Motor neuron (in vitro differentiated cells): ENCODE measurements at places on chromosomes 3 and 15.

DNA sequence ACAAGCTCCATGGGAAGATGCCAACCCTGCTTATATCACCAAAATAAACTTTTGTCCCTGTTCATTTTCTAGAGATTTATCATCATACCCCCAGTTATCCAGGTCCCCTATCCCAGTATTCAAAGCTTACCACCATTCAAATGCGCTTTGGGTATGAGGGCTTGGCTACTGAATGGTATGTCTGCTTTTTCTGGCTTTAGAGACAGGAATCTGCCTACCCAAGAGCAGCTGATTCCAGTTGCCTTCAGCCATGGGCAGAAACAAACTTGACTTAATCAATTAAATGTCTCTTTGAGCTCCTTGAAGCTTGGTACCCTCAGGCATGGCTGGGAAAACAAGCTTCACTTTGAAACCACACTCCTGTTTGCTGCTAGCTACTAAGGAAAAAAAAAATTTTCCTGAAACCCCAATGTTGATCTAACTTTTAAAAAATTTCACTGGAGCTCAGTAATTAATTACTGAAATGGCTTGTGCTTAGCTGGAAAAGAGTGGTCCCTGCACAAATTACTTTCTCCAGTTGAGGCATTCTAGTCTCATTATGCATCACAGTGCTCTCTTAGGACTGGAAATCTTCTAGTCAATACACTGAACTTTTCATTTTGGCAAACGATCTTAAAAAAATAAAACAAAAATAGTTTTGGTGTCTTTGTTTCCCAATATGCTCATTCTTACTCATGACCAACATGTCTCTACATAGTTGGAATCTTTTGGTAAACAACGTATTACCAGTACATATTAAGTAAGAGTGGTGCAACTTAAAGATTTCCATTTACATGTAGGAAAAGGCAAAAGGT is 242.8 kb downstream of the DTWD1 start:
- ATAC-seq: no peak

GRCh38 chr3:139113231-139113992 is 68.7 kb upstream of the PRR23C start:
- peak; percentile 58 for ATAC-seq

- ATAC-seq: no peak
These were observed 11.3 kb downstream of the CGNL1 start for GRCh38 chr15:57387564-57388076.

- no peak for ATAC-seq
These were observed 143.5 kb downstream of the GSK3B start for GRCh38 chr3:119950666-119951325.

DNA sequence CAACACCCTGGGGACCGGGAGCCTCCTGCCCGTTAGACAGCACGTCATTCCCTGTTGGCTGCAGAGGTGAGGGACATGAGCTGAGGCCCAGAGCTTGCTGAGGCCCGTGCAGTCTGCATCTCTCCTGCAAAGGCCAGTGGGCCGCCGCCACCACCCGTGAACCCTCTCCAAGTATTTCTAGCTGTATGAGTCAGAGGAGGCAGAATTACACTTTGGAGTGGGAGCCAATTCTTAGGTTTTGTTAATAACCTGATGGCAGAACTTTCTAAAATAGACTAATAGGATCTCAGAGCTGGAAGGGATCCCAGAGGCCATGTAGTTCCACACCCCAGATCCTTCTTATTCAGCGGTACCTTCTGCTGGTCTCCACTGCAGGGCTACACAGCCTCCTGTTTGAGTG is 335.2 kb upstream of the CTDSPL start:
- no peak for ATAC-seq

DNA sequence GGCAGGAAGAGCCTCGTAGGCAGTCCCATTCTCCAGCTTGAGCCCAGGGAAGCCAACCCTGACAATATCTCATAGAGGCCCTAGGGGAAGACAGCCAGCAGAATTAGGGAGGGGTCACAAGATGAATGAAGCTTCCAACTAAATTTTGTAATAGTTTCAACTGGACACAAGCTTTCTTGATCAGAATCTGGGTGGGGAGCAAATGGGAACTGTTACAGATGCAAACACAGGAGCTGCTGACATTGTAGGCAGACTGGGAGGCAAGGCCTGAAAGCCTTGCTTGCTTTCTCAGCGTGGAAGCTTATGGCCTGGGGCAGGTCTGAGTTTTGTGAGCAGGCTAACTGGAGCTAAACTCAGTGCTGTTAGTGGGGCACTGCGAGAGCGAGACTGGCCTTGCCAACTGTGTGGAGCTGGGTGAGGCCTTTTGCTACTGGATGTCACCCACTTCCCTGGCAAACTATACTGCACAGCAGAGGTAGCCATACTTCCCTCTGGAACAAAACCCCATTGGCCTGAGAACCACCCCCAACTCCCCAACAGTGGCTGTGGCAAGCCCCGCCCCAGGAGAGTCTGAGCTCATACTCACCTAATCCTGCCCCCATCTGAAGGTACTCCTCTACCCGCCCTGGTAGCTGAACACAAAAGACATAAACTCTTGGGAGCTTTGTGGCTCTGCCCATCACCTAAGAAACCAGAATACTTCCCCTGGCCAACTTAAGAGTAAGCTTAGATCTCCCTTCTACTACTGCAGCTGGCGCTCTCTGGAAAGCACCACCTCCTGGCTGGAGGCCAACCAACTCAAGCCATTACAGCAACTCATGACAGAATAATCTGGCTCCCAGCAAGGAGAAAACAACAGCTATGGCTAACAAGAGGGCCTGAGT is 42.9 kb downstream of the CFAP20DC start:
- ATAC-seq: peak; percentile 34

- ATAC-seq: no peak
These were observed 94.7 kb upstream of the SLC7A14 start for GRCh38 chr3:170680593-170680992.

- no peak for ATAC-seq
These were observed 244.5 kb downstream of the RBMS3 start for GRCh38 chr3:29525254-29525881.

DNA sequence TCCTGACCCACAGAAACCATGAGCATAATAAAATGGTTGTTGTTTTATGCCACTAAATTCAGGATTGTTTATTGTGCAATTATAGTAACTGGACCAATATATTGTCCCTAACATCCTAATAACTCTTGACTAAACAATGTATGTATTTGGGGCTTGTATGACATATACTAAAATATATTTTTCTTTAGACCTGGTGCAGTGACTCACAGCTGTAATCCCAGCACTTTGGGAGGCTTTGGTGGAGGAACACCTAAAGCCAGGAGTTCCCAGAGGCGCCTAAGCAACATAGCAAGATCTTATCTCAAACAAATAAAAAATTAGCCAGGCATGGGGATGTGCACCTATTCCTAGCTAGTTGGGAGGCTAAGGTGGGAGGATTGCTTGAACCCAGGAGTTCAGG is 180.4 kb downstream of the SUCNR1 start:
- ATAC-seq: no peak

GRCh38 chr3:36677331-36678007 is 86.9 kb downstream of the DCLK3 start:
- ATAC-seq: peak; percentile 49

DNA sequence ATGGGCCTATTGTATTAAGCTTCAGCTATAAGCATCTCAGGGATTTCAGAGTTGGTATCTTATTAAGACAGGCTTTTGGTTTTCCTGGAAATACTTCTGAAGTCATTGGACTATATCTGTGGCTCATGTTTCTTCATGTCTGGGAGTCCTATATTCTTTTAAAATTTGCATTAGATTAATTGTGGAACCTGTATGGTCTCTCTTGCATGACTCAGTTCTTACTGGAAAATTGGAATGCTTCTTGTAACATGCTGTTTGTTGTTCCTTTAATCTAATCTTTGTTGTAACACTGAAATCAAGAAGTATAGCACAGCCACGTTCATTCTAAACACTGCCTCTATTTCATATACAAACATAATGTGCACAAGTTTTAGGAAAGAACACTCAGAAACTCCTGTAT is 208.1 kb downstream of the RBMS3 start:
- no peak for ATAC-seq

GRCh38 chr15:22955544-22956119 is 24.5 kb downstream of the CYFIP1 start:
- ATAC-seq: no peak

DNA sequence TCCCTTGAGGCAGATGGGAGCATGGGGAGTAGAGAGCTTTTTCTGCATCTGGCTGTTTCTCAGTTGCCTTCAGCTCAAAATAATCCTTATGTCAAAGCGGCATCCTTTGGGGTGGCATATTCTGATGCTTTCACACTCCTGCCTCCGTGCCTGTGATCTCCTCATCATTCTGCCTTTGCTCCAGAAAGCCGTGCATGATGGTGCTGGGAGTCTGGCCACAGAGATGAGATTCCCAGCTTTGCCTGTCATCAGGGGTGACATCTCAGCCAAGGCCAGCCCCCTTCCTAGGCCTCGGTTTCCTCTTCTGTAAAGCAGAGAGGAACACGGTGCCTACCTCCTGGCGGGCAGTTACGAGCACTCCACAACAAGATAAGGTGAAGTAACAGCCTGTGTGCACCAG is 96.3 kb upstream of the ALDH1A3 start:
- ATAC-seq: no peak

- ATAC-seq: no peak
These were observed 520.0 kb downstream of the GABRG3 start for GRCh38 chr15:27490867-27491595.

- ATAC-seq: no peak
These were observed 399.9 kb downstream of the PDCD6IP start for GRCh38 chr3:34198309-34198708.

DNA sequence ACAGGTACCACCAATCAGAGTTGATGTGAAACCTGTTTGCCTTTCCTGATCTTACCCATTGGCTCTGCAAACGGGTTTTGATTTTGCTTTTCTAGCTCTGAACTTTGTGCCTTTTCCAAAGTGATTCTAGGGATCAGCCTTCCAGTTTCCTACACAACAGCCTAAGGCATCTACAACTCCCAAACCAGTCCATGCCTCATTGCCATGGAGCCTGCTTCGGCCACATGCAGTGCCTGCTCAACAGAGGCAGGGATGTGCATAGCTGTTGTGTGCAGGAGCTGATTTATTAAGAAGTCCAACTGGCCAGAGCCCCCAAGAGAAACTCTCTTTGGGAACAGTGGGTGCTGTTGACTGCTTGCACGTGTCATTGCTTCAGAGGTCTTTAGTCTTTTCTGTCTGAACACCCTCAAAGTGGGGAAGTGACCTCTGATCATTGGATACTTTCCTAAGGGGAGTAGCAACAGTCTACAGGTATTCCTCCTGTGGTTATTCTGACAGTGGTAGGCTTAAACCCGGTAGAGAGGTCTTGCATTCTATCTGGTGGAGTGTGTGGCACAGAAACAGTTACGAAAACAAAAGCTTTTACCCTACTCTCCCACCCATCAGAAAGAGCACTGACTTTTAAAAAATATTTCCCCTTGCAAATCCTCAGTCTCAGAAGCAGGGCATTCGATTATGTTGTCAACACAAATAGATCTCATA is 36.6 kb upstream of the THSD4 start:
- ATAC-seq: no peak

DNA sequence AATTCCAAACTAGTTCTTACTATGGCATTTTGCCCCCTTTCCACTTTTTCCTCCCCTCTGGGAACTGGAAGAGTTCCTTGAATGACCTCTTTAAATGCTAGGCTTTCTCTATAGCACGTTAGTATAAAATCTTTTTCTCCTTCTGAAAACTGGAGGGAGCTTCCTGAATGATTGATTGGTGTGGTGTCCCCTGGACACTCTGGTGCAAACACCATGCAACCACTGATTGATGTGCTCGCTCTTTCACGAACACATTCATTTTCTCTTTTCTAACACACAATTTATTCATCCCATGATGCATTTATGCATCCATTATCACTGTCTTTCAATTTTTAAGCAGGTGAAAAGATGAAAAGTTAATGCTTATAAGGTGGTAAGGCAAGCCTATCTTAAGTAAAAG is 159.1 kb upstream of the NANOGP8 start:
- no peak for ATAC-seq

- no peak for ATAC-seq
These were observed 230.6 kb upstream of the CTNNB1 start for GRCh38 chr3:40968666-40969065.

DNA sequence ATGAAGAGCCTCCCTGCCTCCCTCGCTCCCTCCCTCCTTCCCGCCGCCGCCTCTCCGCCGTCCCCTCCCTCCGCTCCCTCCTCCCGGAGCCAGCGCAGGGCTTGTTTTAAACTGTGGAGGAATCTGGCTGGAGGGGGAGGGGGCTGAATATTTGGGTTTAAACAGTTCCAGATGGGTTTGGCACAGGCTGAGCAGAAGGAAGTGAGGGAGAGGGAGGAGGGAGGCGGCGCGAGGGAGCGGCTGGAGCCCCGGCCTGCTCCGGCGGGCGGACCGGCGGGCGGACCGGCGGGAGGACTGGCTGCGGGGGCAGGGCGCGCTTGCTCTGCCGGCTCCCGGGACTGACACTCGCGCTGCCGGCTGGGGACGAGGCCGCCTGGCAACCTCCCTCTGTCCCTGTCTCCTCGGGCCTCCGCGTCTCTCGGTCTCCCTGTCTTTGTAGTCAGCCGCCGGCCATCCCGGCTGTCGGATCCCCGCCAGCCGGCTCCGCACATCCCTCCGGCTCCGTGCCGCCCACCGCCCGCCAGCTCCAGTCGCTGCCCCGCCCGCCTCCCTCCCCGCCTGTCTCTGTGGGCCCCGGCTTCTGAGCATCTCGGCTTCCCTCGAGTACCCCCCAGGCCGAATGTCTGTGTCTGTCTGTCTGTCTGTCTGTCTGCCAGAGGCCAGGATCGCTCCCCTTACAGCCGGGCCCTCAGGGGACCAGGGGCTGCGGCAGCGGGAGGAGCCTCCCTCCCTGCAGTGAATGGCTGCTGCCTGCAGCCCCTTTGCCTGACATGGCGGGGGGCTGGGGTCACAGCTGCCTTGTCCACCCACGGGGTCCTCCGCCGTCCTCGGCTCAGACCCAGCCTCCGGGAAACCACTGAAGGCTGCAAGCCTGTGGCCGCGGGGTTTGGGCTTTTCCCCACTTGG is 7.6 kb downstream of the EPHB3 start:
- ATAC-seq: peak; percentile 71

DNA sequence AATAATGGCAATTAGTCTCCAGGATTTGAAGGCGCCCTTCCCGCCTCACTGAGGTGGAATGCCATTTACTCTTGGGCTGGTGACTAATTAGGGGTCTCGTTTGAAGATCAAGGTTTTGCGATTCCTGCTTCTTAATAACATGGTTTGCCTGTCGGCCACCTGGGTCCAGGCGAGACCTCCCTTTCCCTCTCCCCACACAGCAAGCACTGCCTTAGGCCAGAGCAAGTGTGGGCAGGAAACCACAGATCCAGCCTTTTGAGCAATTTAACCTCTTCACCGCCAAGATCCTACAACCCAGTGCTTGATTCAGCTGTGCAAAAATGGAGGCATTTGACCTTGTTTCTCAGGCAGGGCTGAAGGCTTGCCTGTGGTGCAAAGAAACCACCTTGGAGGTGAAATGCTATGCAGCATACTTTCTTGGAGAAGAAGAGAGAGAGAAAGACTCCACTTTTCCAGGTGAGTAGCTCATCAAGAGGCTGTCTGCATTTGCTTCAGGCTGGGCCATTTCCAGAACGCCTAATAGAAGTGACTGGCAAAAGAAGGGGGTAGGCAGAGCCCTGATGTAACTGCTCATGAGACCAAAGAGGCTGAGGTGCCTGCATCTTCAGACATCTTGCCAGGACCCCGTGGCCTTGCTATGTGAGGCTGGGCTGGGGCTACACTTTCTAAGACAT is 34.1 kb upstream of the WNT5A start:
- no peak for ATAC-seq

GRCh38 chr3:157069406-157069805 is 90.5 kb downstream of the CCNL1 start:
- ATAC-seq: no peak
